Stimulated activated CD4-positive, alpha-beta T cell treated with anti-CD3 and anti-CD28 coated beads, Interleukin-1b, Interleukin-23, amount 100 ng/mL, for 1 hour (primary cell): ENCODE measurements at places on chromosomes 13 and 19.

GRCh38 chr13:92590503-92590908 lies 636.1 kb upstream of the GPC6 start:
- no peak for DNase-seq

DNA sequence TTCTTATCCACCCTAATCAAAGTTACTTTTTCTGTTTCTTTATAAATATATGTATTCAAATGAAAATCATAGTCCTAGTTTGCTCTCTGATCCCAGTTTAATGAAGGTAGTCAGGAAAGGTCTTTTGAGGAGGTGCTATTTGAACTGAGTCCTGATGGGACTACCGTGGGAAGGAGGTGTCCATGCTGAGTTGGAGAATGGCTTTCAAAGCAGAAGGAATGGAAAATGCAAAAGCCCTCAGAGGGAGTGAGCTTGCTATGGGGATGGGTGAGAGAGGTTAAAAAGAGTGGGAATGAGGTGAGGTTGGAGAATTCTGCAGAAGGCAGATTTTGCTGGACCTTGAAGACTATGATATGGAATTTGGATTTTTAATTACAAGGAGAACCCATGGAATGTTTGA lies 193.6 kb downstream of the GPC6 start:
- DNase-seq: no peak

GRCh38 chr13:65966991-65967451 lies 1263.1 kb downstream of the PCDH9 start:
- no peak for DNase-seq

DNA sequence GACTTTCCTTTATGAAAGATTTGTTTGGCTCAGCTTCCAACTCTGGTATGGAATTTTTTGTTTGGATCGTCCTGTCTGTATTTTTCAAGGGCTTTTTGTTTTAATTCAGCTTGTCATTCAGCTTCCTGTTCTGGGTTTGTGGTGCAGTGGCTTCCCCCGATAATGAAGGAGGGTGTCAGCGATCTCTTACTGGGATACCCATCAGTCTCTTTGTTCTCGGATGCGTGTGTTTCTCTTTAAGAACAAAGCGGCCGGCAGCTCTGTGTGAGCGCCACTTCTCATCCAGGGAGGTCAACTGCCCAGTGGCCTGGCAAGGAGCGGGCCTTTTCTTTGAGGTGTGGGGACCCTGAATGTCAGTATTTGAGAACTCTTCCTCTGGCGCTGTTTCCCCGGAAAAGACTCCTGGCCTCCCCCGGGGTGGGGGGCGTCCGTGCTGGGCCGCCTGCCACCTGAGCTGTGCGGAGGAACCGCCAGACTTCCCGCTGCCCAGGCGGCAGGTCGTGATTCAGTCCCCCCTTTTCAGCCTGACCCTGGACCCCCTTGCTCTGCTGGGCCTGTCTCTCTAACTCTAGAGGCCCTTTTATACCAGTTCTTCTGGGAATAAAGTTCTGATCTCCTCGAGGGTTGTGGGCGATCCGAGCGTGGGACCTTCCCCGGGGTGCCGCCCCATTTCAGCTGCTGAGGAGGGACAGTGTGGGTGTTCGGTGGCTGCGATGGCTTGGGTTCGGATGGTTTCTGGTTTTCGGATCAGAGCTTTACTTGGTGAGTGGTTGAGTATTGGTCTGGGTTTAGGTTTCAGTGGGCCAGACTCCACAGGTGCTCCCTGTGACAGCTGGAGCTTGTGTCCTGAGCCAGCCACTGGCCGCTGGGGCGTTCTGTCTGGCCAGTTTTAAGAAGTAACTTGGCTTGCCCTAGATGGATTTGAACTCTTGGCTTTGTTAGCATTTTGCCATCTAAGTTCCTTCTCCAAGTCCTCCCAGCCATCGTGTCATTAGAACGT lies 3.4 kb downstream of the SF3A2 start:
- DNase-seq: no peak

GRCh38 chr19:46480415-46480814 lies 9.1 kb upstream of the PNMA8A start:
- no peak for DNase-seq

DNA sequence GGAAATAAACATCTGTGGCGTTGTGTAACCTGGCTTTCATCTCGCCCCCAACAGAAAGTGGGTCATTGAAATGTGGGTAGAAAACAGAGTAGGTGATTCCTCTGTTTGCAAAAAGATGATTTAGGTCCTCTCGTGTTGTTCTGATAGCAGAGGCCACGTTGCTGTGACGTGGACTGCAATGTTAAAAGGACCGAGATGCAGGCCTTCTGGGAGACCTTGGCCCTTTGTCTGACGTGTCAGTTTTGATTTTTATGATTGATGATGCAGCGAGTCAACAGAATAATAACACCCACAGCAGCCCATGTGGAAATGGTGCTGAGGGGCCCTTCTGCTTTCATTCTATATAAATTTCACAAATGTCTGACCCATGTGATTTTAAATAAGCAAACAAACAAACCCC lies 68.9 kb downstream of the FGF9 start:
- DNase-seq: no peak

- no peak for DNase-seq
Measured at GRCh38 chr13:73870970-73871935, 263.0 kb downstream of the KLF12 start.

GRCh38 chr13:99996381-99996973 lies 14.9 kb downstream of the ZIC2 start:
- DNase-seq: no peak

DNA sequence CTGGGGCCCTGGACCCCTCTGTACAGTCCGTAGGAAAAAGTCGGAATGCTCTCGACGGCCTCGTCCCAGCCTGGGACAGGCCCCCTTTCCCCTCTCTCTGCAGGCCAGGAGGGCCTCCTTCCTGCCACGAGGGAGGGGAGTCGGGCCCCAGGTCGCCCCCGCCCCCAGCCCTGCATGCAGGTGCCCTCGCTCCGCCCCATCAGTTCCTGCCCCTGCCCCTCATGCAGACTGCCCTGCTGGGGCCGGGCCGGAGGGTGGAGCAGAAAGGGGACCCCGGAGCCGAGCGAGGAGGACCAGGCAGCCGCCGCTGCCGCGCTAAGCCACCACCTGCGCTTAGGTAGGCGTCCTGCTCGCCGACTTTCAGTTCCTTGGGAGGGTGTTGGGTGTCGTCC lies 7.3 kb downstream of the LYL1 start:
- no peak for DNase-seq

- no peak for DNase-seq
Measured at GRCh38 chr19:19548915-19549759, 11.1 kb downstream of the CILP2 start.

- DNase-seq: no peak
Measured at GRCh38 chr13:34076943-34077703, 259.2 kb downstream of the RFC3 start.

- no peak for DNase-seq
Measured at GRCh38 chr13:33633701-33634545, 184.0 kb upstream of the RFC3 start.

GRCh38 chr19:19866611-19867248 lies 1.0 kb downstream of the ZNF253 start:
- peak; percentile 19 for DNase-seq

DNA sequence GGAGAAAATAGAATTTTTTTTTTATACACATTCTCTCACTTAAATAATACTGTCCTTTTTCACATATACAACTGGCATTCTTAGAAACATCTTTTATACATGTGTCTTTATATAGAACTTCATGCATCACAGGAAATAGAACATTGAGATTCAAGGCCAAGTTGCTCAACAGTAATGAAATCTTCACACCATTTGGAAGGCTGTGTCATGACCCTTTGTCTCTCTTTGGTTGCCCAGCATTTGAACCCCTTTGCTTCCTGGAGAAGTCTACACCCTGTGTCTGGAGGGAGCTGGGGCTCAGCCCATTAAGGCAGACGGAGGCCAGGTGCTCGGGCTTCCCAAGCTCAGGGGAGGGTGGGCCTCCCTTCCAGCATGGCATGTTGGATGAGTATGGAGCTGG lies 41.1 kb downstream of the B3GLCT start:
- no peak for DNase-seq

DNA sequence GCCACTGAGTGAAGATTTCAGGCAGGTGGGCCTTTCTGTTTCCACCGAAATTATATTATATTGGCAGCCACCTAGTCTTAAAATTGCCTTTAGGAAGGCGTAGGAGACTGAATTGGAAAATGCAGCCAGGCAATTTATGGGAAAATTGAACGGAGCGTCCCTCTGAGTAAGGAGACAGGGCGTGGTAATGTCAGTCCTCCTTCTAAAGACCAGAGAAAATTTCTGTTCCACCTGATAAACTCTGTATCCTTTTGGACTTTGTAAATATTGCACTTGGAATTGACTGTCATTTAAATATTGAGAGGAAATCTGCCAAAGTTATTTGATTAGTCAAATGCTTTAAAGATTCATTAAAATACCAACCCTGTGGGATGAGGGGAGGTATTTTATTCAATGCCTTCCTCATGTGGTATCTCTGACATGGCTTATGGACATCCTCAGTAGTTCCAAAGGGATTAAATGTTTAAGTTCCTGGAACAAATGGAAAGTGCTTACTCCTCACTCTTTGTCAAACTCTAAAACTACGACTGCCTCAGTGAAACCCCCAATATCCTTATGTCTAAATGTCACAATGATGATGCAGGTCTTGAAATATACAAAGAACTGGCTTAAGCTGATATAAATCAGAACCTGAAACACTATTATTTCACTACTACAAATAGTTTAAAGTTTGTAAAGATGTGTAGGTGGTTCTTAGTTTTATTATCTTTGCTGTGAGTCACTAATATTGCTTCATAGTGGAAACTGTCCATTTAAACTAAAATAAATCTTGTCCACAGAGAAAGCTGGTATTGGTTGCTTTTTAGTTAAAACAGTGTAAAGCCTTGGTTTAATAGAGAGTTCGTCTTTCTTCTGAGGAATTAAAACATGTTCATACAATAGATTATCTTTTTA lies 203.2 kb downstream of the FGF14 start:
- no peak for DNase-seq

DNA sequence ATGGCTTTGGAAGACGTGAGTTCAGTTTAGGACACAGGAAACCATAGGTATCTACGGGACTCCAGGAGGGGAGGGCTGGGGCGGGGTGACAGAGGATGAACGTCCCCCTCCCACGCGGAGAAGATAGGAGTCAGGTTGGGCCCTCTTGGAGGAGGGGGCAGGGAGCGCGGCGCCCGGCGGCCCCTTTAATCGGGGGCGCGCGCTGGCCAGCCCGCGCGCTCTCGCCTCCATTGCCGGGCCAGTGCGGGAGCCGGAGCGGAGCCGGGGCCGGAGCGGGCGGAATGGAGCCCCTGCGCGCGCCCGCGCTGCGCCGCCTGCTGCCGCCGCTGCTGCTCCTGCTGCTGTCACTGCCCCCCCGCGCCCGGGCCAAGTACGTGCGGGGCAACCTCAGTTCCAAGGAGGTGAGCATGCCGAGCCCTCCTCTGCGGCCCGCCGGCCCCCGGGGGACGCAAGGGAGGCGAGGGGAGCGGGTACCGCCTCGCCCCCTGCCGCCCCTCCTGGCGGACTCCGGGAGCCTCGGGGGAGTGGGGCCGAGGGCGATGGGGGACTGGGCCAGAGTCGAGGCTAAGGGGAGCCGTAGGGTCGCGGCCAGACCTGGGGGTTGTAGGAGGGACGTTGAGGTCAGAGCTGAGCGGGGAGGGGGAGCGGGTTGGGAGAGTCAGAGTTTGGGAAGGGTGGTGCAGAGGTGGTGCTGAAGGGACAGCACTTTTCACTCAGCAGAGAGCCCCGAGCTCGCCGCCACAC lies at the start of gene TMEM145:
Gene TMEM145 (plus strand): TSS at position 214 of the 744 bp plus-strand sequence. CDS start 68 bp downstream, at position 282.
- DNase-seq: no peak

DNA sequence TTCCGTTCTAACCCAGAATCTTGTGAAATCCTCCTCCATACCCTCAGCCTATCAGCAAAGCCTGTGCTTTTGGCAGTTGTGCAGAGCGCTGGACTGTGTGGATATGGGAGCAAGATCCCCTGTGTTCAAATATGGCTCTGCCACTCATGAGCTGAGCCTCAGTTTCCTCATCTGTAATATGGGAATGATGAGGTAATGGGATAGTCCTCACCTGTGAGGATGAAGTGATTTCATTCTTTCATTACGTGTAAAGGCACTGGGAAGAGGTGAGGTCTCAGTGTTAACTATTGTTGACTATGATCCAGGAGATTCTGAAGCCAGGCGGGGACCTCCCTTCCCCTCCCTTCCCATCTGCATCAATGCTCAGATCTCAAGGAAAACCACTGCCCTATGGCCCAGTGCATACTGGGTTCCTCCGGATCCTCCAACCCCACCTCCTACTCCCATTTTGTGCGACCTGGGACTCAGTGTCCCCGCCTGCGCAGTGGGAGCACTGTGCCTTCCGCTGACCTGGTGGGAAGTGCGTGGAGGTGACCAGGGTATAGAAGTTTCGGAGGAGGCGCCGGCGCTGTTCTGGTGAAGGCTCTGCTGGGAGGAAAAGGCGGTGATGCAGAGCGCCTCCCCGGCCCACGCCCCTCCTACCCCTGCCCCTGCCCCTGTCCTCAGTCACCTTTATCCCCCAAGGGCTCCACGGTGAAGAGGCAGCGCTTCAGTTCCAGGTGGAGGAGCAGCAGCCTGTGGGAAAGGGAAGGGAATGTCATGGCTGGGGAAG lies 5.0 kb downstream of the FUZ start:
- DNase-seq: no peak

GRCh38 chr13:49844181-49844580 lies 51.7 kb upstream of the KPNA3 start:
- no peak for DNase-seq

DNA sequence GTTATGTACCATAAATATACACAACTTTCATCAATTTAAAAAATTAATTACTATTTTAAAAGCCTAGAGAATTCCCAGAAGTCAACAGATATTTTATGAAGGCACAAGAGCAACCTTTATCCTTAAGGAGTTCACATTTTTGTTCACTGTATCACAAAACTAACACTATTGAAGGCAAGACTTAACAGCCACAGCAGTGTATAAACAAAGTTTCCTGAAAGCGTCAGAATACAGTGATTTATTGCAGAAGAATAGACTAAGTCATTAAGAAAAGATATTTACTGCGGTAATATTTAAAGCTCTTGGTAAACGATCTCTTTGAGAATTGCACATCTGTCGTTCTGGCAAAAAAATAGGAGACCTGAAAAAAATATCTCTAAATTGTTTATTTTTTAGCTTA lies 419.3 kb upstream of the NBEA start:
- DNase-seq: no peak

- no peak for DNase-seq
Measured at GRCh38 chr19:12247644-12248222, 47.0 kb downstream of the ZNF44 start.

- DNase-seq: no peak
Measured at GRCh38 chr13:36945078-36945477, 25.0 kb upstream of the SMAD9 start.

- no peak for DNase-seq
Measured at GRCh38 chr19:2341244-2341751, 12.8 kb downstream of the SPPL2B start.
